ENCODE measurements at places on chromosomes 13 and 19. TPM values are rescaled to one million over a fixed set of nuclear protein-coding genes. Genes with fewer than 3 reads are reported as not detected.

The COG6 gene
- 29.5 TPM for total RNA-seq

The TNFSF13B gene
- 7.2 TPM for total RNA-seq

The CDC42EP5 gene
- 9.5 TPM for total RNA-seq

The CHST8 gene
- not detected for total RNA-seq

The CABP5 gene
- total RNA-seq = not detected

The CYP4F8 gene
- total RNA-seq = not detected

The TMEM59L gene
- total RNA-seq = 0.26 TPM

The KLF1 gene
- total RNA-seq = not detected

The CBY2 gene
- not detected for total RNA-seq

The C19orf85 gene
- total RNA-seq = not detected

The SLC25A42 gene
- 4.4 TPM for total RNA-seq

The CRLF1 gene
- total RNA-seq = 0.86 TPM

The B3GNT8 gene
- total RNA-seq = not detected

The PIK3R2 gene
- 21.2 TPM for total RNA-seq

The SYNGR4 gene
- not detected for total RNA-seq

The ANKLE1 gene
- total RNA-seq = 0.40 TPM

The ZNF610 gene
- total RNA-seq = 1.8 TPM

The GPR183 gene
- total RNA-seq = not detected

The HPN gene
- not detected for total RNA-seq

The TPTE2 gene
- not detected for total RNA-seq

The PSG7 gene
- not detected for total RNA-seq

The PCDH8 gene
- total RNA-seq = not detected

The C13orf42 gene
- total RNA-seq = not detected

The OVOL3 gene
- total RNA-seq = not detected

The PPM1N gene
- total RNA-seq = 2.4 TPM

The LILRB1 gene
- not detected for total RNA-seq

The C19orf73 gene
- total RNA-seq = 1.1 TPM

The C19orf81 gene
- not detected for total RNA-seq

The TEX101 gene
- not detected for total RNA-seq

The DCLK1 gene
- 3.1 TPM for total RNA-seq

The CACTIN gene
- total RNA-seq = 35.8 TPM

The SIGLEC8 gene
- not detected for total RNA-seq

The CEBPA gene
- total RNA-seq = 0.17 TPM

The ACTN4 gene
- total RNA-seq = 519 TPM

The ARHGEF18 gene
- 54.0 TPM for total RNA-seq

The KLK3 gene
- not detected for total RNA-seq

The RAB20 gene
- total RNA-seq = 8.1 TPM

The STOML3 gene
- total RNA-seq = not detected

The TSEN34 gene
- total RNA-seq = 168 TPM

The PTBP1 gene
- 425 TPM for total RNA-seq

The STAP2 gene
- 2.9 TPM for total RNA-seq

Data from LHCN-M2 (cell line).